ENCODE measurements at places on chromosomes 7 and 10.

GRCh38 chr10:114313139-114313538 is 74.1 kb downstream of the VWA2 start:
- DNase-seq = no peak

DNA sequence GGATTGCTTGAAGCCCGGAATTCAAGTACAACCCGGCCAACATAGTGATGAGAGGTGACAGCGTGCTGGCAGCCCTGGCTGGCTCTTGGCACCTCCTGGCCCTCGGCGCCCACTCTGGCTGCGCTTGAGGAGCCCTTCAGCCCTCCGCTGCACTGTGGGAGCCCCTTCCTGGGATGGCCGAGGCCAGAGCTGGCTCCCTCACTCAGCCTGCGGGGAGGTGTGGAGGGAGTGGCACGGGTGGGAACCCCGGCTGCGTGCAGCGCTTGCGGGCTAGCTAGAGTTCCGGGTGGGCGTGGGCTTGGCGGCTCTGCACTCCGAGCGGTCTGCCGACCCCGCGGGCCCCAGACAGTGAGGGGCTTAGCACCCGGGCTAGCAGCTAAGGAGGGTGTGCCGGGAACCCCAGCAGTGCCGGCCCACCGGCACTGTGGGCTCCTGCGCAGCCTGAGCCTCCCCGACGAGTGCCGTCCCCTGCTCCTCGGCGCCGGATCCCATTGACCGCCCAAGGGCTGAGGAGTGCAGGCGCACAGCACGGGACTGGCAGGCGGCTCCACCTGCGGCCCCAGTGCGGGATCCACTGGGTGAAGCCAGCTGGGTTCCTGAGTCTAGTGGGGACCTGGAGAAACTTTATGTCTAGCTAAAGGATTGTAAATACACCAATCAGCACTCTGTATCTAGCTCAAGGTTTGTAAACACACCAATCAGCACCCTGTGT is 12.1 kb upstream of the RNF216 start:
- DNase-seq = no peak

GRCh38 chr10:133199488-133199885 is 30.5 kb upstream of the UTF1 start:
- no peak for DNase-seq

DNA sequence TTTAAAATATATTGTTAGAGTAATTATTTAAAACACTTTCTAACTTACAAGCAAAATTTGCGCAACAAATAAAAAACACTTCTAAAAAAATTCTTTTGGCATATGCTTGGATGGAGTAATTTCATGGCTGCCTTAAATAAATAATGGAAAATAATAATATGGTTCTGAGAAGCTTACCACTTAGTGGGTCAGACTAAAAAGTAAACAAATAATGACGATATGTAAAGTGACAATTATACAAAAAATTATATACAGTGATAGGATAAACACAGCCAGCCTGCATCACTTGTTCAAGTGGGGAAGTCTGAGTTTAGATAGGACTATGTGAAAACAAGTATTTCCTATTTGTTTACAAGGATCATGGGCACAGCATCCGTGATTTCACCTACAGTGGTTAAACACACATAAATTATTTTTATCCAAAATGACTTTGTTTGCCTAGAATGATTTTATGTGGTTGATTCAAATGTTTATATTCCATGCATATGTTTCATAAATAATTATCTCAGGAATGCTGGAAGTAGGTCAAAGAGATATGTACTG is 141.7 kb upstream of the SEMA3D start:
- DNase-seq = no peak

GRCh38 chr7:98196706-98197605 is 14.3 kb upstream of the BHLHA15 start:
- no peak for DNase-seq

- DNase-seq = no peak
These were observed 1.8 kb upstream of the PNLIPRP1 start for GRCh38 chr10:116588995-116589394.

DNA sequence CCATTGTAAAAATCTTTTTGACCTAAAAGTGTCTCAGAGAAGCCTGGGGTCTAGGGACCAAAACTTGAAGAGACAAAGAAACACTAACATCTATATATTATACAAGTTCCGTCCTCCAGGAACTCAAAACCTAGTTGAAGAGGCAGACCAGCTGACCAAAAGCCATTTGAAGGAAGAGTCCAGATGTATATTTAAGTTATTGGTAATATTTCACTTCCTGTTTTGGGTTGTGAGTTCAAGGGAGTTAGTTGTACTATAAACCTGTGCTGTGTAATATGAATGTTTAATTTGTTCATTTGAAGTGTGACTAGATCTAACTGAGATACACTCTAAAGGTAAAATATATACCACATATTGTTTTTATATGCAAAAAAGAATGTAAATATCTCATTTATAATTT is 45.0 kb downstream of the CDK1 start:
- no peak for DNase-seq
